ENCODE measurements at places on chromosomes 7 and 10. TPM values are rescaled to one million over a fixed set of nuclear protein-coding genes. Genes with fewer than 3 reads are reported as not detected.

- peaks cover 8% of the 10 kb centered on the region for H3K4me1 ChIP-seq
- H3K27ac ChIP-seq: no peak overlapping the region
- H3K36me3 ChIP-seq: no peaks in the 10 kb centered on the region
- no peak for DNase-seq
Observed at GRCh38 chr10:51077507-51077906, 3.2 kb downstream of the PRKG1 start.

NT5C3A gene
- total RNA-seq: 25.3 TPM

SPDYE1 gene
- total RNA-seq: not detected

FRMD4A gene
- 4.9 TPM for total RNA-seq

Measured in Peyer's patch (tissue), 4 donors.